ENCODE measurements at places on chromosomes 12 and 14. TPM values are rescaled to one million over a fixed set of nuclear protein-coding genes. Genes with fewer than 3 reads are reported as not detected.

- no peak for DNase-seq
Measured at GRCh38 chr14:80714474-80714873, 227.1 kb downstream of the CEP128 start.

DNA sequence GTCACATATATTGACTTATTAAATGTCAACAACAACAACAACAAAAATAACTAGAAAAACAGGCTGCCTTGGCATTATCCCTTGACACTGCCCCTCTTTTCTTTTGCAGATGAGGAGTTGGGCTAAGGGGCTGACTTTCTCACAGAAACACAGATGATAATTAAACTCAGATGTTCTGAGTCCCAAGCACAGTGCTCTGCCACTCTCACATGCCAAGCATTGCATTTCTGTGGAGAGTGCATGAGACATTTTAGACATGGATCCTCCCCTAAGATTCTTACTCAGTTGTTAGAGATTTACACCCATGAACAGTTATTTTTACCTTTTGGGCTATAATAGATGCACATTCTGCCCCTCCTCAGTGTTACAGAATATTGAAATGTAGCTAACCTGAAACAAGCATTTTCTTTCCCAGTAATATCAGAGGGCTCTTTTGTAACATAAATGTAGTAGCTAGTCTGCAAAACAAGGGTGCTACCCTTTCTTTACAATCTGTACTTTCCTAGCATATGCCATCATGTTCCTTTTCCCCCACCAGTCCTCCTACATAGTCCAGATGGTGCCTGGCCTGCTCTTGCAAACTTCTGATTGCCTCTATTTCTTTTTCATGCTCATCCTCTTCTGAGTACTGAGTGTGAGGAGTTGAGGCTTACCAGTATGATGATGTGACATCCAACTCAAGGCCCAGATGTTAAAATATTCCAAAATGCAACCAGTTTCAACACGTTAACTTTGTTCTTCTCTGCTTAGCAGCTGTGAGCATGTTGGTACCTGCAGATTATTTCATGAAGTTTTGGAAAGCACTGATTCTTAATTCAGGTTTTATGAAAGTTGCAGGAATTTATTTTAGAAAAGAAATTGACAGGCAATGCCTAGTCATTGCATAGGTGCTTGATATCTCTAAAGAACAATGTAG, 125.0 kb upstream of the ATP2B1 start:
- no peak for DNase-seq

- peak; percentile 55 for DNase-seq
Measured at GRCh38 chr14:104223101-104224041, 85.0 kb downstream of the KIF26A start.

DNA sequence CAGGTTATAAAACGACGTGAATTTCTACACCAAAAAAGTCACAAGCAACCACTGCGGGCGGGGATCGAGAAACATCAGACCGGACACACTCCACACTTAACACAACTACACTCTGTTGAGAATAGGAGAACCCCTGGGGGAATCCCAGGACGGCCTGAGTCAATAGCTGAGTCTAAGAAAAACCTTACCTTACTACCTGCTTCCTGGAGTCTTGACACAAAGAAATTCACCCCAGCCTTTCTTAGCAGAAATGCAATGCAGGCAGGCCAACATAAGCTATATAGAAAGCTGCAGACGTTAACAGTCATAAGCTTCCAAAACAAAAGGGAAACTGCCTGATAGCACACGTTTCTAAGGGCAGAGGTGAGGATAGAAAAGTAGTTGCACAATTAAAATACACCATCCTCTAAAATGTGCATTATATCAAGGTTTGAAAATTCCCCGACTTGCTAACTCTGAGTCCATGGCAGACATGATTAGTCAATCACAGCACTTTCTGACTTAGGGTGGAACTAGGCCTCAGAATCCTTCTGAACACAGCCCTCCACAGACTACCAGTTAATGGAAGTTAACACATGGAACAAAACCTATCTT, 68.0 kb downstream of the CCDC88C start:
- no peak for DNase-seq

GRCh38 chr14:49828640-49829039, 23.9 kb downstream of the NEMF start:
- DNase-seq = no peak

DNA sequence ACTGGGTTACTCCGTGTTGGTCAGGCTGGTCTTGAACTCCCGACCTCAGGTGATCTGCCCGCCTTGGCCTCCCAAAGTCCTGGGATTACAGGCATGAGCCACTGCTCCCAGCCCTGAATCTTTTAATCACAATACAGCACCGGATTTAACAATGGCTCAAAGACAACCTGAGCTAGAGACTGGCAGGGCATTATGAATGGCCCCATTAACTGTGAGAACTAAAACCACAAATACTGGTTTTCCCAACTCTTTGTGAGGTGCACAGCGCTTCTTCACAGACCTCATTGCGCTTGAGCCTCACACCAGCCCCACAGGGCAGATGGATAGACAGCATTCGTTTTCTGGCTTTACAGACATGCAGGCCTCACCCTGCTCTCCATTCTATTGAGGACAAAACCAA, 107.0 kb upstream of the FKBP4 start:
- DNase-seq = no peak

- DNase-seq = no peak
Measured at GRCh38 chr12:92485351-92486348, 217.1 kb upstream of the PLEKHG7 start.

DNA sequence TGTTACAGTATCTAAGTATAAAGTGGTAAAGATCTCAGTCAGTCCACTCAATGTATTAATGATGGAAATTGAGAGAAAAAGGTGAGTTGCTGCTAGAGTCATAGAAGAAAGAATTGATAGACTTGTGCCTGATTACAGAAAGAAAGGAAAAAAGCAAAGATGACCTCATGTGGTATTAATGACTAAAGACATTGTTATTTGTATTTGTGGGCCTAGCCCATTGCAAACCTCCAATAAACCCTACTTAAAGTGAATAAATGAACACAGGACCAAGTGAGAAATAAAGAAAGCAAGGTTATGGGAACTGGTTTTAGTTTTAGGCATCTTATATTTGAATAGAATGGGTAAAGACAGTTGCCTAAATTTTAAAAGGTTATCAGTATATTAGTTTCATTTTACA, 105.5 kb downstream of the SYT1 start:
- no peak for DNase-seq

GRCh38 chr12:43964033-43964432, 128.2 kb downstream of the TMEM117 start:
- DNase-seq = no peak

GRCh38 chr12:84929501-84929900, 16.9 kb upstream of the SLC6A15 start:
- DNase-seq = no peak

- no peak for DNase-seq
Measured at GRCh38 chr12:14981049-14981448, 8.2 kb downstream of the PDE6H start.

DNA sequence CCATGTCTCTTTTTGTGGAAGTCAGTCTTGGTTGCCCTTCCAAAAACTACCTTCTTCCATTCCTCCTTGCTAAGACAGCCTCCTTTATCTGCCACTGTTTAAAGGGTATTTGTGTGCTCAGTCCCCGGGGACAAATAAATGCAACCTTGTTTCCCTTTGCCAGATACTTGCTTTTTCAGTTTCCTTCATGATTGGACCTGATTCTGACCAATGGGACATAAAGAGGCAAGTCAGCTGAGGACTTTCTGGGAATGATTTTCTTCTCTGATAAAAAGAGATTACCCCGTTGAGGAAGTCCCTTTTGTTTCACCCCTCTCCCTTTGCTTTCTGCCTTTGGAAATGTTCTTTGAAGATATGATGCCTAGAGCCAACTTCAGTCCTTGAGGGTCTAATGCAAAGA, 7.4 kb upstream of the TUBA1B start:
- DNase-seq = no peak

DNA sequence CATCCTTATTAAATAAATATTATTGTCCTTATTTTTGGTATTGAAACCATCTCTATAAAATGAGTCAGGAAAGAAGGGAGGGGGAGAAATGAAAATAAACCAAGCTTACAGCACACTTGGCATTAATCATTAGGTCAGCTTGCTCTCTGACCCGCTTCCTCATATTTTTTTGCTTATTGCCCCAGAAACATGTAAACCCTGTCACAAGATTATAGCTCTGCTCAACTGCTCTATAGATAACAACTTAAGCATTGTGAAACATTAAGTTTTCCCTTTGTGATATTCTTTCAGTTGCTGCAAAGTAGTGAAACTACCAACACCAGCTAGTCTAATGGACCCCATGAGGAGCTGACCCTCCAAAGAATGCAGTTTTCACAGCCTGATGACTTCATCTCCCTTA, 819.5 kb downstream of the SLC16A7 start:
- no peak for DNase-seq

- DNase-seq = no peak
Measured at GRCh38 chr14:71698673-71699072, 233.6 kb upstream of the RGS6 start.

- DNase-seq = no peak
Measured at GRCh38 chr12:10205220-10205807, 7.4 kb upstream of the GABARAPL1 start.

DNA sequence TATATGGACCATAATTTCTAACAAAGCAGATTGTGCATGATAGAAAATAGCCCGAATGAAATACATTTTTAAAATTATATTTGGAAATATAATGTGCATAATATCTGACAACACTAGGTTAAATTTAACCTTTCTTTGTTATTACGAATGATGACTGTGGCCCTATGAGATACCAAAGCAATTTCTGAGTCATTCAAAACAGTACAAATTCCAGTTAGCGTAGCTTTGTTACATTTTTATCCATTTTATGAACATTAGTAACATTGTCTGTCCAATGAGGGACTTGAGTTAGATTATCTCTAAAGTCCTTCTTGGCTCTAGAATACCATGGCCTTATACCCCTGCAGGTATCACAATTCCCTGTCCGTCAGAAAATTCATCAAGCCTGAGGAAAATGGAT, 39.0 kb upstream of the REP15 start:
- DNase-seq = no peak

- no peak for DNase-seq
Measured at GRCh38 chr14:73613046-73613383, 698 bp downstream of the ACOT6 start.

DNA sequence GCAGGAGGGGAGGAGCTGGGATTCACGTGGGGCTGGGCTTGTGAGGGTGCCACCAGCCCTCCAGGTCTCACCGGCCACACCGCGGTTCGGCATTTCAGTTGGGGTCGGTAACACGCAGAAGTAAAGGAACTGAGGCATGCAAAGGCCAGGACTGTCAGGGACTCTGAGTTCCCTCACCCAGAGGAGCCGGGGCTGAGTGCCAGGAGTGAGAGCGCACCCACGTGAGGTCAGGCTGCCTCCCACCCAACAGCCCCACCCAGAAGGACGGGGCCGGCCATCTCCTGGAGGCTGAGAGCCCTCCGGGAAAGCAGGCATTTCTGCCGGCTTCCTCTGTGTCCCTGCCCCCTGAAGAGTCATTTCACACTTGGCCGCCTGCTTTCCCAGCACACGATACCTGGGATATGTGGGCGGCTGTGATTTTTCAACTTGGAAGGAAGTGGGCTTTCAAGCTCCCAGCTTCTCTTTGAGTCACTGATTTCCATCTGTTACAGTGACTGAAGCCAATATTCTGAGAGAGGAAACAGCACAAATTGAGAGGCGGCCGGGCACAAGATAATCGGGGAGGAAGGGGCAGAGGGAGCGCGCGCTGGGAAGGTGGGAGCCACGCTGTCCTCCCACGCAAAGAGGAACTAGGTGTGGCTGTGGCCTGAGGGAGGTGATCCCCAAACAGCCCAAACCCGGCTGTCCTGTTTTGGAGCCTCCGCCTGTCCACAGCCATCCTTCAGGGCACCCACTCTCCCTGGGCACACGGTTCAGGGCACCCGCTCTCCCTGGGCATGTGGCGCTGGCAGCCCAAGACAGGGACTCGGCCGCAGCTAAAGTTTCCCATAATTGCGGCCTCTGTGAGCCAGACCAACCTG, 19.0 kb downstream of the GALNT9 start:
- no peak for DNase-seq

- DNase-seq = no peak
Measured at GRCh38 chr14:61388976-61389576, 67.7 kb downstream of the PRKCH start.

GRCh38 chr14:67882986-67883555, 63.5 kb downstream of the RAD51B start:
- DNase-seq = no peak

DNA sequence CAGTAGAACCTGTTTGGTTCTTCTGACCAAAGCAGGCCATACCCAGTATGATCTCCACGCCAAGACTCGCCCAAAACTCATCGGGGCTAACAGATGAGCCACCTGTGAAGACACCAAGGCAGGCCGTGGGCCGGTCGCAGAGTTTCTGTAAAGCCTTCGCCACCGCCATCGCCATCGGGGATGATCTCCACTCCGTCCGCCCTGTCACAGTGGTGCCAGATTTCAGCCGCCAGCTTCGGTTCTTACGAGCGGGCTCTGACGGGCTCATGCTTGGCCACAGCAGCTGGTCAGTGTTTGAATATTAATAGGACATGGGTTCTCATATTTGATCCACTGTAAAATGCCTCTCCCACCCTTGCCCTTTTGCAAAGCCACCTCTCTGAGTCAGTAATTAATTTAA, 113.2 kb upstream of the TMEM132D start:
- no peak for DNase-seq

- no peak for DNase-seq
Measured at GRCh38 chr12:85796001-85796400, 40.2 kb downstream of the RASSF9 start.

DNA sequence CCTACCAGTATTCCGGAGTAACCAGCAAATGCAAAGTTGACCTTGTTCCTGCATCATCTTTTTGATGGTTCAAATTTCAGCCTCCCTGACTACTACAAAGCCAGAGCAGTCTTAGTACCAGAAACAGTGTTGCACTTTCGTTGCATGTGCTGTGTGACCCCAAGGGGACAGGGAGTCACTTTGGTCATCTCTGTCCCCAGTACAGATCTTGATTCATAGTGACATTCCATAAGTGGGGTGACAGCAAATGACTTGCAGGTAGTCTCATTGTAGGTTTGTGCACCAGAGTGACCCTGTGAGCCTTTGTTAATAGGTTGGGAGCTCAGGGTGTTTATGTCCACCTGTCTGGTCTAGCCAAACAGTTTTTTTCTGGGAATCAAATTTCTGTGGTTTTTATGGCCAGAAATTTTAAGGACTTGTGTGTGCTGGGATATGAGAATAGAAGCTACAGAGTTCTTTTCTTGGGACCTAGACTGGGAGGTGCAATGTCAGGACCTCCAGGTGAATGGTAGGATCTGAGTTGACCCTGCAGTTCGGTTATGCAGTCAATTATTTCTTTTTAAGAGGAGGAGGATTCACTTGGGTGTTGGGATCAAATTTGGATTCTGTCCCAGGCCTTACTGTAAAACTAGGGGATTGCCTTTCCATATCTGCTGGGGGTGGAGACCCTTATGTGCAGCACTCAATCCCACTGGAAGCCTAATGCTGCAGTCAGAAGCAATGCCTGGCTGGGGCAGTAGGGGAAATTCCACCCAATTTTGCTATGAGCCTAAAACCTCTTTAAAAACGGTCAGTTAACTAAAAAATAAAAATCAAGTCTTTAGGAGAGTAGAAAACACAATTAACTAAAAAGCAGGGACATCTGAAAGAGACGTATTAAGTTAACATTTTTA, 10.1 kb downstream of the EIF5 start:
- DNase-seq = no peak

Gene ZDHHC22
- total RNA-seq = not detected

Gene LTB4R2
- 2.8 TPM for total RNA-seq

Gene ASCL1
- not detected for total RNA-seq

Gene SYNJ2BP
- total RNA-seq = 43.8 TPM

Gene ATP5MC2
- 416 TPM for total RNA-seq

Gene REP15
- total RNA-seq = 3.2 TPM

Gene RIMBP2
- 0.31 TPM for total RNA-seq

Gene HCAR3
- total RNA-seq = 1.4 TPM

Gene AQP6
- 0.13 TPM for total RNA-seq

Gene VDR
- total RNA-seq = 3.1 TPM

Gene FAM186B
- total RNA-seq = 0.29 TPM

Gene MFAP5
- total RNA-seq = 120 TPM

Measured in left cardiac atrium (tissue), 4 donors.